LHCN-M2 (cell line): ENCODE measurements at places on chromosomes 16 and 17. TPM values are rescaled to one million over a fixed set of nuclear protein-coding genes. Genes with fewer than 3 reads are reported as not detected.

Gene MYH13
- total RNA-seq = 0.13 and 0.69 TPM in 2 replicates

Gene RGS9
- 0.32 and 0.57 TPM in 2 replicates for total RNA-seq

Gene CA7
- total RNA-seq = not detected in 2 replicates

Gene HOXB9
- 3.6 and 5.1 TPM in 2 replicates for total RNA-seq

Gene RTN4RL1
- 0.64 and 0.69 TPM in 2 replicates for total RNA-seq

Gene KRTAP2-3
- total RNA-seq = 0.80 and 3.4 TPM in 2 replicates

Gene SPHK1
- total RNA-seq = 28.4 and 32.8 TPM in 2 replicates

Gene NETO2
- 31.8 and 33.0 TPM in 2 replicates for total RNA-seq

Gene CHRNE
- 0.19 TPM in 1 of 2 replicates, not detected in the other for total RNA-seq

Gene GSDMA
- total RNA-seq = not detected in 2 replicates

- no peak for DNase-seq
Observed at GRCh38 chr16:2154533-2155090, 970 bp upstream of the TRAF7 start.

DNA sequence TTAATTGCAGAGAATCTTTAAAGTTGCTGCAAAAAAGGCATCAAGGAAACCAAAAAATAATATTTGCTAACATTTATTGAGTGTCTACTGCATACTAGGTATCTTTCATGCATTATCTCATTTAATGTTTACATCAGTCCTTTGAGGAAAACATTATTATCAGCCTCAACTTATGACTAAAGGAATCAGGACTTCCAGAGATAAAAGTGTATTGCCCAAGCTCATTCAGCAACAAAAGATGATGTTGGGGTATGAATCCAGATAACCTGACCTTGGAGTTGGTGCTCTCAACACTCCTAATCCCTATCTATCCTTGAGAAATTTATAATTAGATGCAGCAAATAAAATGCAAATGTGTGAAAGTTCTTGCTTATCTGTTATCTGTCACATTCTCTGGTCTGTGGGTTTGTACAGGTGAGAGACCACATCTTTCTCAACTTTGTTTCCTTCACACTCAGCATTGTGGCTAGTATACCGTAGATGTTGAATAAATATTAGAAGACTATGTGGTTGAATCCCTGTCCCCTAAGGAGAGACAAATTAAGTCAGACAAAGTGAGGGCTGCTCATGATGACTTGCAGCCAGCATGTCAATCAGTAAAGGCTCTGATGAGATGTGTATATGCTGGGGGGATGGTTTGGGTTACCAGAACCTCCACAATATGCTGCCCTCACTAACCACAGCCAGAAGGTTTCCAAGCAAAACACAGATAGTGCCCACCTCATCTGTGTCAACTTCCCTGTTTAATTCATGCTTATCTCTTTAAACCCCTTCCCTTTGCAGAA, 82.6 kb downstream of the NOG start:
- DNase-seq = no peak

- DNase-seq = no peak
Observed at GRCh38 chr16:70677499-70678120, 8.2 kb downstream of the MTSS2 start.

DNA sequence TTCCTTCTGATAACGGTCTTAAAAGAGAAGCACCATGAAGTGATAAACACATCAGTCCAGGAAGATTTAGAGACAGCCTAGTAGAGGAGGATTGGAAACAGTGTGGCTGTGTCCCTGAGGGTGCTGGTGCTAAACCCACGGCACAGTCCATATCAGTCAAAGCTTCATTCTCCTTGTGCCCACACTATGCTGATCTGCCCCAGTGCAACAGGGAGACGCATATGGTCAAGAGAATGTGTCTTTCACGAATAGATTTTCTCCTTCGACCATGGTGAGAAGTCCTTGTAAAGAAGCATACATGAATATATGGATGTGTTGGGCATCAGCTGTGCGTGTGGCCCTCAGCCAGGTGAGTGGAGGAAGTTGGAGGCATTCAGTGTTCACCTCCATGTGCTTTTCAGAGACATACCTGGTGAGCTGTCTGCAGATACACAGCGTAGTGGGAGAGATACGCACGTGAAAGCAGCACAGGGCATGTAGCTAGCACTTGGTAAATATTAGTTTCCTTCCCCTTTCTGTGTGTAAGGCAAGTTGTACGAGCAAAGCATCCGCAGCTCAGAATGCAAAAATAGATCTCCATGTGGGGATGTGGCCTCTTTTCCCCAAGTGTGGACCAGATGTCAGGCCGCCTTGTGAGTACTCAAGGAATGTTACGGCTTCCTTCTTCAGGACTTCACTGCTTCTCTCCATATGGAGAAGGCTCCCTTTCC, 29.4 kb downstream of the HLF start:
- no peak for DNase-seq

- no peak for DNase-seq
Observed at GRCh38 chr16:26108836-26109505, 417.2 kb downstream of the HS3ST4 start.

- no peak for DNase-seq
Observed at GRCh38 chr17:80569924-80570323, 25.3 kb downstream of the RPTOR start.

- peak; percentile 39 for DNase-seq
Observed at GRCh38 chr16:55701442-55702319, 45.9 kb downstream of the SLC6A2 start.

- no peak for DNase-seq
Observed at GRCh38 chr17:7262935-7263800, 890 bp upstream of the CLDN7 start.

DNA sequence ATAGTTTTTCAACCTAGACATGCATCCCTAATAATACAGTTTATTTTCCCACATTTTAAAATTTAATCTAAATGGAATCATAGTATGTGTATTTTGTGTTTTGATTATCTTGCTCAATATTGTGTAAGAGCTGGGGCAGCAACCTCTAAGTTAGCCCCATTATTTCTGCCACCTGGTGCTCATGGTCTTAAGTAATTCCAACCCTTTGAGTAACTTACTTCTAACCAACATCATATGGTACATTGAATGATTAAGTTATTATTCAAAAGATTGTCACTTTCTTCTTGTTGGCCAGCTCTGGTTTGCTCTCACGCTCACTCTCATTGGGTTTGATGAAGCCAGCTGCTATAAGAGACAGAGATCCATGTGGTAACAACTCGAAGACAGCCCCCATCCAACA, 3.9 kb upstream of the KRTAP4-3 start:
- DNase-seq = peak; percentile 35

GRCh38 chr17:67440277-67441051, 63.4 kb downstream of the PITPNC1 start:
- DNase-seq = peak; percentile 6

DNA sequence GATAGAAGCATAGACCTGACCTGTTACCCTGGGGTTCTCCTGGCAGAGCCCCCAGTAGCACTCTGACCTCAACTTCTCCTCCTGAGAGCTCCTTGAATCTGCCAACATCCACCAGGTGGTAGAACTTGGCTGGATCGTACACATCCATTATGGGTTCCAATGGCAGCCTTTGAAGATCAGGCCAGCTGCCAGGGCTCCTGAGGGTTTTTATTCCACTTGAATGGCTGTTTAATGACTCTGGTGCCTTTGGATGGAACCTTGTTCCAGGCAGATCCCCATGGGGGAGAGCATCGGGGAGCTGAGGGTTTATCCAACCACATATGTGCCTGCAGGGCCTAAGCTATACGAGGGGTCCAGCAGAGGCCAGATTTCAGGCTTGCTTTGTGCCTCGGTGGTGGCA, 47.1 kb upstream of the CLEC19A start:
- no peak for DNase-seq

GRCh38 chr17:4950075-4950745, 709 bp upstream of the ENO3 start:
- DNase-seq = no peak

DNA sequence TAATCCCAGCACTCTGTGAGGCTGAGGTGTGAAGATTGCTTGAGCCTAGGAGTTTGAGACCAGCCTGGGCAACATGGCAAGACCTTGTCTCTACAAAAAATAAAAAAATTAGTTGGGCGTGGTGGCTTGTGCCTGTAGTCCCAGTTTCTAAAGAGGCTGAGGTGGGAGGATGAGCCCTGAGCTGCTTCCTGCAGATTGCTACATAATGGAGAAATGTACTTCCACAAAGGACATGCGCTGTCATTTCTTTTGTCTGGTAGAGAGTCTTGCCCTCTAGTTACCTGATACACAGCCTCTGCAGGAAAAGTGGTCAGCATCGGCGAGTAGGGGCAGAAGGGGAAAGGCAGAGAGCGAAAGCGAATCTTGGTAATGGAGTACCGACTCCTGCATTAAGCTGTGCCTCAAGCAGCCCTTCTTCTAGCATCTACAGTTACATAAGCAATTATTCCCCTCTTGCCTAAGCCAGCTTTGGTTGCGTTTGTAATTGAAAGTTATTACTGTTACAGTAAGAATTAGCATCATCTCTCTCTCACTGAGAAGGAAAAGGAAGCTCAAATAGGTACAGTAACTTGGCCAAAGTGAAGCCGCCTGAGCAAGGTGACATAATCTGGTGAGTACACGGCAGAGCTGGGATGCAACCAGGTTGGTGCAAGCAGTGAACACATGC, 18.5 kb upstream of the GGA2 start:
- no peak for DNase-seq

GRCh38 chr16:3065069-3065741, at the start of gene IL32:
IL32 (plus strand) TSS chr16:3065640; CDS start chr16:3065812, 172 bp downstream.
- DNase-seq = peak; percentile 67

GRCh38 chr16:74726716-74727115, 26.1 kb upstream of the MLKL start:
- peak; percentile 29 for DNase-seq

- peak; percentile 17 for DNase-seq
Observed at GRCh38 chr16:2250652-2251295, 613 bp downstream of the ECI1 start.

DNA sequence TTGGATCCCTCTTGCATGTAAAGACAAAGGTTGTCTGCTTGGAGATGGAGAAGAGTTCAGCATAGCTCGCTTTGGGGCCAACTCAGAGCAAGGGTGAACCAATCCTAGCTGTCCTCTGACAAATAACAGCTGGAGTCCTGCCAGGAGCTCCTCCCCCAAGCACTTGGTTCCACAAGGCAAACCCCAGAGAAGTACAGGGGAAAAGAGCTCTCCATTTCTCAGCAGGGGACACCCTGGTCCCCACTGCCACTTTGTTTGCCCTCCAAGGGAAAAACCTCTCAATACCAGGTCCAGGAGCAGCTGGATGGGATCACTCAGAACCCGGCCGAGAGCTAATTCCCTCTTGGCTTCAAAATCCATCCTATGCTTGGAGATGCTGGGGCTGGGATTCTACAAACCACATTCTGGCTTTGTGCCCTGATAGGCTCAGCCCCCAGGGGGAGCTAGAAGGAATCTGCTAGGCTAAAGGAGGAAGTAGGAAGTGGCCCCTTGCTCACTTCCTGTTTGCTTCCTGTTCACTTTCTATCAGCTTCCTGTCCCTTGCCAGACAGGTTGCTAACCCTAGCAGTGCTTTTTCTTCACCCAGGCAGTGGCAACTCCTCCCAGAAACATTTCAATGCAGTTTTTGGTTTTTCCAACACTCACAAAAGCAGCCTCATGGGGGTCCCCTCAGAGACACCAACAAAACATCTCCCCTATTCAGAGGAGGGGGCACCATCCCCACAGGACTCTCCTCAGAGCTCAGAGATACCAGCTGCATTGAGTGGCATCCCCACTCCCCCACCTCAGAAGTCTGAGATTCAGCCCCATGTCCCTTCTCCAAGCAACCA, 30.7 kb downstream of the CDRT4 start:
- peak; percentile 63 for DNase-seq

DNA sequence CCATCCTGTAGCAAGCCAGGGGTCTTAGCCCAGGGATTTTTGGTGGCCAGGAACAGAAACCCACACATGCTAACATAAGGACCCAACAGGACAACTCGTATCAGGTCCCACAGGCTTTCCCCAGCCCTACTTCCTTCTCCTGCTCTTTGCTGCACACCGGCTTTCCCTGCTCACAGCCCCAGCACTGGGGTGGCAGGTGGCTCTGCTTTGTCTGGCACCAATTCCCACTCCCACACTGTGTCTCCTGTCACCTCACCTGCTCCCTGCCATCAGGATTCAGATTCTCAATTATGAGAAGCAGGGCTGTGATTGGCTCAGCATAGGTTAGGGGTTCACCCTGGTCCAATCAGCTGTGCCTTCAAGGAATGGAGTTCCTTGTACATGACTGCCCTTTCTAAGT, 94.1 kb downstream of the TMEM132E start:
- DNase-seq = no peak

DNA sequence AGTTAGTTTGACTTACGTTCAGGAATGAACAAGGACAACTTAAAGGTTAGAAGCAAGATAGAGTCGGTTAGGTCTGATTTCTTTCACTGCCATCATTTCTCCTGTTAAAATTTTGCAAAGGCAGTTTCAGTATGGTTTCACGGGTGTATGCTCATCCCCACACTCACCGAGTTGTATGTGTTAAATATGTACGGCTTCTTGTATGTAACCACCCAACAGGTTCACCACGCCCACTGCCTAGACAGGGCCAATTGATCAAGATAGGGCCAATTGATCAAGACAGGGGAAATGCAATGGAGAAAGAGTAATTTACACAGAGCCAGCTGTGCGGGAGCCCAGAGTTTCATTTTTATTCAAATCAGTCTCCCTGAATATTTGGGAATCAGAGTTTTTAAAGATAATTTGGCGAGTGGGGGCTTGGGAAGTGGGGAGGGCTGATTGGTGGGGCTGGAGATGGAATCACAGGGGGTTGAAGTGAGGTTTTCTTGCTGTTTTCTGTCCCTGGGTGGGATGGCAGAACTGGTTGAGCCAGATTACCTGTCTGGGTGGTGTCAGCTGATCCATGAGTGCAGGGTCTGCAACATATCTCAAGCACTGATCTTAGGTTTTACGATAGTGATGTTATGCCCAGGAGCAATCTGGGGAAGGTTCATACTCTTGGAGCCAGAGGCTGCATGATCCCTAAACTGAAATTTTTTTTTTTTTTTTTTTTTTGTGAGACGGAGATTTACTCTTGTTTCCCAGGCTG, 62.4 kb upstream of the PLCG2 start:
- DNase-seq = no peak

GRCh38 chr16:27642756-27643155, 92.8 kb downstream of the KATNIP start:
- DNase-seq = peak; percentile 11

DNA sequence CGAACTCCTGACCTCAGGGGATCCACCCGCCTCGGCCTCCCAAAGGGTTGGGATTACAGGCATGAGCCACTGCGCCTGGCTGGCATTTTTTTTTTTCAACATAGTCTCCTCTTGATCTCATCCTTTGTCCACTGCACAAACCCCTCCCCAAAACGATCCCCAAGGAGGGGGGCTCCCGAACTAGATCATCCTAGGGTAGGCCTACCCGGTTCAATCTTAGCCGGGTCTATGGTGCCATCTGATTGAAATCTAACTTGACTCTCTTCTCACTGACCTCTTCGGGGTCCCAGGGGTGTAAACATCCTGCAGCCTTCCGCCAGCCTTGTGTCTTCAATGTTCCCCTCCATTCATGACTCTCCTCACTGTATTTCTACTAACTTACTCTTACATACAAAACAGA, 140.5 kb upstream of the CRHR1 start:
- DNase-seq = no peak

- peak; percentile 7 for DNase-seq
Observed at GRCh38 chr16:53266156-53266555, 168.1 kb upstream of the RBL2 start.

DNA sequence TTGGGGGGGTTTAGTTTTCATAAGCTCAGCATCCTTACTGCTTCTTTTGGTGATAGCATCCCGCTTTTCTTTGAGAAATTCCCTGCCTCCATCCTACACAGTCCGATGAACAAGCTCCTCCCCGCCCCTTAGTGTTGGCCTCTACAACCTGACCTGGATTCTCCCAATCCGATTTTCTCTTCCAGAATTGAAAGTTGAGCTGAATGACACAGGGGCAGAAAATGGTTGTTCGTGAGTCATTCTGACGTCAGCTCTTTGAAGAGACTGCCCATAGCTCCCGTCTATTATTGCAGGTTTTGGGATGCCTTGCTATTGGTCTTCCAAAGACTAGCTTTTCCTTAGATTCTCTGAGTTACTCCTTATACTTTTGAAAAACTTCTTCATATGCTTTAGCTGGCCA, 279.7 kb downstream of the SLC39A11 start:
- DNase-seq = peak; percentile 79
